ENCODE measurements at places on chromosomes 3 and 15.

GRCh38 chr15:89150762-89151664 is 62.8 kb downstream of the ABHD2 start:
- no peak for DNase-seq

- no peak for DNase-seq
These were observed 55.9 kb upstream of the NR2C2 start for GRCh38 chr3:14891135-14892132.

DNA sequence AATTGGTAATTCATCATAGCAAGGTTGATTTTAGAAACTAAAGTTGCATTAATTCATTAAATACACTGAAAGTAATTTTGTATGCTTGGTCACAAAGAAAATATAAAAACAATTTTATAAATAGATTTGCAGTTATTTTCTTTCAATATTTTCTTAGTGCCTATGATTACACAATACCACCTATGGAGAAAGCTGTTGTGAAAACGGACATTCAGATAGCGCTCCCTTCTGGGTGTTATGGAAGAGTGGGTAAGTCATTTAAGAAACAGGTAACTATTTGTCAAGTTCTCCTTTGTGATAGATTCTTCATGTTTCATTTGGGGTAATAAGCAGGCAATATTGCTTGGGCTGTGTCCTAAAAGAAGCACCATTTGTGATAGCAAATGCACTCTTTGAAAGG is 3.0 kb downstream of the DUT start:
- no peak for DNase-seq

DNA sequence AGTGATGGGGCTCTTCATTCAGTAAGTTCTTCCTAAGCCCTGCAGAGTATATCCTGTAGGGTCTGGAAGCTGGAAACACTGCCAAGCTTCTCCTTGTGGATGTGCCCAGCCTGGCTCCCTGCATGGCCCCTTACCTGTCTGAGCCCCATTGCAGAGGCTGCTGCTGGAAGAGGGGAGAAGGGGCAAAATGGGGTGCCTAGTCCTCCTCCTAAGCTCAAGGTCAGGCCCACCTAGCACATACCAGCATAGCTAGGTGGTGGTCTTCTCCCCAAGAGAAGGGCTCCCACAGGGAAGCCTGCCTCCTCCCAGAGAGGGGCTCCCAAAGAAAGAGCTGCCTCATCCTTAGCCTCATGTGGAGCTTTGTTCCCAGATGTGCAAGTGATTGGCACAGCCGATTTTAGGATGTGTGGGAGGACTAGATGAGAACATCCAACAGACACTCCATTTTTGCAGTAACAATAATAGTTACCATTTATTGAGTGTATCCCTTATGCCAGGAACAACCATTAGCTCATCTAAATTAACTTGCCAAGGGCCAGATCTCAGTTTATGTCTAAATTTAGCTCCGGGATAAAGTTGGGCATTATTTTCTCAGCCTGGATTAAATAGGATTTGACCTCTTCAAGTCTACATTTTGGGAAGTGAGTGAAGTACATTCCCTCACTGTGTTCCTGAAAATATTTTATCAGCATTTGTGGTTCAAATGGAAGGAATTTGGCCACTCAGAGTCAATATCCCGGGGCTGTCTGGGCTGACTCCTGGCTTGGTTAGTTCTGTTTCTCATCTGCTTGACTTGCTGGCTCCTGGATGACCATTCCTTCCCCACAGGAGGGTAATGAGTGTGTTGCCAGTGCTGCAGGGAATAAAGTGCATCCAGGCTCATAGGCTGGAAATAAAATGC is 291.1 kb upstream of the ROPN1 start:
- DNase-seq = no peak

DNA sequence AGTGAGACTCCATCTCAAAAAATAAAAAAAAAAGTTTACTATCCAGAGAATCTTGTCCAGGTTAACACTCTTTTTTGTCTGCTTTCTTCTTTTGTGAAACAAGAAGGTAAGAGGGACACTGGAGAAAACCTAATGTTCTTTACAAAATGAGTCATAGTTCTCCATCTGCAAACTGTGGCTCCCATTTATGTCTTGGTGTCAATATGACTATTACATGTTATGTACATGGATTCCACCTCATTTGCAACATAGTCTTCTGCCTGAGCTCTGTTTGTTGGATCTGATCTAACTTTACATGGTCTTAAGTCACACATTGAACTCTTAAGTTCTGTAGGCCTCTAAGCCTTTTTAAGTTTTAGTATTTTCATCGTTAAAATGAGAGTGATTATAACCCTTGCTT is 421.2 kb upstream of the TPRG1 start:
- DNase-seq = no peak

- DNase-seq = no peak
These were observed 37.9 kb upstream of the LRTM1 start for GRCh38 chr3:54965746-54966145.

Data from retinal pigment epithelial cell (primary cell).